ENCODE measurements at places on chromosomes 16 and 17.

- DNase-seq = no peak
Observed at GRCh38 chr16:57279780-57280638, 4.5 kb downstream of the PLLP start.

DNA sequence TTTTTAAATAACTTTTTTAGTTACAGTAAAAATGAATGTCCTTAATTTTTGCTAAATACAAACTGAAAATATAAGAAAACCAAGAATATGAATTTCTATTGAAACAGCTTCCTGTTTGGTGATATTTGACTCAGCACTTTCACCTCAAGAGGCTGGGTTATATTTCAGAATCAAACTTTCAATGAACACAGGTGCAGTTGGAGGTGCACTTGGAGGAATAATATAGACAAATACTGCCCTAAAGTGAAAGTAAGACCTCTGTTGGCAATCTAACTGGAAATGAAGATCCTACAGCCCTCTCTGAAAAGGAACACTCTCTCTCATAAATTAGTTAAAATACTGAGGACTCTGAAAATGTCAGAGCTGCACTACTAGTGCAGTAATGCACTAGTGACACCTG lies 106.2 kb downstream of the BRIP1 start:
- DNase-seq = no peak

DNA sequence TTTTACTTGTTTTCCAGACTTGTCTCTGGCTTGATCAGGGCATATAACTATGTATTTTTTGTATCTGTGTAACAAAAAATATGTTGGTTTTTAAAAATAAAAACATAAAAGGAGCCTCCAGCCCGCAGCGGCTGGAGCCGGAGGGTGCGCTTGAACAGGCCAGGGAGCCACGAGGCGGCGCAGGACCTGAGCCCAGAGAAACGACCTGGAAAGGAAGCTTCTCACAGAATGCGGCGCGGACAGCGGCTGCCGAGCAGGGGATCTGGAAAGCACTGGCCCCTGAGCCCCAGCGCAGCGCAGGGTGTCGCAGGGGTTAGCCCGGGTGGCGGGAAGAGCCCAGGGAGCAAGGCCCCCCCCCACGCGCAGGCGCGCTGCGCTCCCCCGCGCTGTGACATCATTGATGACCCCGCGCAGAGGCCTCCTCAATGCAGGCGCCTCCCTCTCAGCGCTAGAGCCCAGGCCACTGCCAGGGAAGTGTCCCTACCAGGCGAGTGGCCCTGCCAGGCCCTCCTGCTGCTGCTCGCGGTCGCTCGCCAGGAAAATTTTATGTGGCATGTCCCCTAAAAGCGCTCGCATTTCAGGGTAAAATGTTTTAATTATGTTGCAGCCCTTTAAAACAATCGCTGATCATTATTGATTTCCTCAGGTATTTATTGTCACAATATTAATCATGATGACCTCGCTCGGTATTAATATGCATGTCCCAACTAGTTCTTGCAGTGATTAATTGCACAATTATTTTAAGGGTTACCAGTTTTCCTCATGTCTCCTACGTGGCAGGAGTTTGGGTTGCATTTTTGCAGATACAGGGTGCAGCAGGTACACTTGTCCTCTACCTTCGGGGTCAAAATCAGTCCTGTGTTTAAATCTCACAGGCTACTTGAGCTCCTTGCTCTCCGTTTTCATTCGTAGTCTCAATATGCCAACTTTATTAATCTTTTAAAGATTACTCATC lies 134.2 kb downstream of the USP22 start:
- DNase-seq = no peak

DNA sequence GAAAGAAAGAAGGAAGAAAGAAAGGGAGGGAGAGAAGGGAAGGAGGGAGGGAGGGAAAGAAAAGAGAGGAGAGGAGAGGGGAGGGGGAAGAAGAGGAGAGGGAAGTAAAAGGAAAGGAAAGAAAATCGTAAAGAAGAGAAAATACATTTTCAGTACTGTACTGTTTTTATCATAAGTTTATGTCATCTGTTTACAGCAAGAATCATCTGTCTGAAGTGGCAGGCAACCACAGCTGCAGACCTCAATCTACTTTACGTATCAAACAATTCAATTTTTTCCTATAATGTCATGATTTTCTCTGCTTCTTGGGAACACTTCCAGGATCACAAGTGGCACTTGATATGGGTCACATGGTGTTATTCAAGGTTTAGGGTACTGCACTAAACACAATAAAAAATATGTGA lies 58.3 kb downstream of the USP32 start:
- no peak for DNase-seq

DNA sequence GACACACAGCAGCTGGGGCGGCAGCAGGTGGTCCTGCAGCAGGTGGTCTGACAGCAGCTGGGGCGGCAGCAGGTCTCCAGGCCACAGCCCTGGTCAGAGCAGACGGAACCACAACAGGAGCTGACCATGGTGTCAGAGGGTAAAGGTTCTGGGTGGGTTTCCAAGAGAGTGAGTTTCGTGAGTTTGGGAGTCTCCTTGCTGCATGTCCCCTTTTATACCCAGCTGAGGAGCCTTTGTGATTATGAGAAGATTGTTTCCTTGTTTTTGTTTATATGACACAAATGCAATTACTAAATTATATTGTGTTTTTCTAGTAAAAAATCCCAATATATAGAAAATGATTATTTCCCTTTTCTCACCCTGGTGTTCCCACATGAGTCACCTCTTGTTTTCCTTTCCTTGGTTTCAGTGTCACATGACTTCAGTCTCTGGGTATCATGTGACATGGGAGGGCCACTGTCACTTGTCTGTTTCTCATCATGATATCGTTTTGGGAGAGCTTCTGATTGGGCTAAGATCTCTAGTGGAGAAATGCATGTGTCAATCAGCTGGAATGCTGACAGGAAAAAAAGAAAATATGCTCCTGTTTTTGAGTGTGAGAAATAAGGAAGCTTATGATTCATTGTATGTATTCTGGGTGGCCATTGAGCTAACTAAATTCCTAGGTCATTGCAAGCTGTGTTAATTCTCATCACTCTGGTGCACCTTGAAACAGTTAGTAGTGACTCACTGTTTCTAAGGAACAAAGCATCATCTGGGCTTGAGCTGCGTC lies at the start of gene KRTAP4-6:
TSS of gene KRTAP4-6 (minus strand) at position 185 of the 772 bp plus-strand sequence. CDS start at position 128, 57 bp downstream.
- no peak for DNase-seq

GRCh38 chr17:31299624-31300023 lies 2.6 kb upstream of the OMG start:
- no peak for DNase-seq
